ENCODE measurements at places on chromosomes 11 and 22.

DNA sequence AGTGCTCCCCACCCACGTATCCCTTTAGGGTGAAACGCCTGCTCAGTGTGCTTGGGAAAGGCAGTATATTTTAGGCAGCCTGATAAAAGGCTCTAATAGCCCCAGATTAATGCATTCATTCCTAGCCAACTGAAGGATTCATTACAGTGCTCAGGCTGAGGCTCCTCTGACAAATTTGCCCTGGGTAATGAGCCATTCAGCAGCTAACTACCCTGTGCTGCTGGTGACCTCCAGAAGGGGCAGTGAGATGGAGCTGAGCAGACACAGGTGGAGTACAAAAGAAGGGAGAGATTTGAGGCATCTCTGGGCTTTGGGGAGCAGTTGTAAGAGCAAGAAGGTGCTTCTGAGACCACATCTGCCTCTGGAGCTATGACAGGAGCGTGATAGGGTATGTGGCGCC is 817.0 kb downstream of the NTM start:
- no peak for DNase-seq

- no peak for DNase-seq
These were observed 462.4 kb downstream of the RAB38 start for GRCh38 chr11:87712802-87713202.

GRCh38 chr11:122559734-122560382 is 95.7 kb upstream of the UBASH3B start:
- no peak for DNase-seq

GRCh38 chr11:122186439-122187080 is 70.5 kb upstream of the BLID start:
- DNase-seq, result no peak

GRCh38 chr22:47173535-47174021 is 411.1 kb downstream of the TBC1D22A start:
- no peak for DNase-seq

- DNase-seq, result no peak
These were observed 10.0 kb upstream of the BACE1-AS start for GRCh38 chr11:117281159-117281558.

DNA sequence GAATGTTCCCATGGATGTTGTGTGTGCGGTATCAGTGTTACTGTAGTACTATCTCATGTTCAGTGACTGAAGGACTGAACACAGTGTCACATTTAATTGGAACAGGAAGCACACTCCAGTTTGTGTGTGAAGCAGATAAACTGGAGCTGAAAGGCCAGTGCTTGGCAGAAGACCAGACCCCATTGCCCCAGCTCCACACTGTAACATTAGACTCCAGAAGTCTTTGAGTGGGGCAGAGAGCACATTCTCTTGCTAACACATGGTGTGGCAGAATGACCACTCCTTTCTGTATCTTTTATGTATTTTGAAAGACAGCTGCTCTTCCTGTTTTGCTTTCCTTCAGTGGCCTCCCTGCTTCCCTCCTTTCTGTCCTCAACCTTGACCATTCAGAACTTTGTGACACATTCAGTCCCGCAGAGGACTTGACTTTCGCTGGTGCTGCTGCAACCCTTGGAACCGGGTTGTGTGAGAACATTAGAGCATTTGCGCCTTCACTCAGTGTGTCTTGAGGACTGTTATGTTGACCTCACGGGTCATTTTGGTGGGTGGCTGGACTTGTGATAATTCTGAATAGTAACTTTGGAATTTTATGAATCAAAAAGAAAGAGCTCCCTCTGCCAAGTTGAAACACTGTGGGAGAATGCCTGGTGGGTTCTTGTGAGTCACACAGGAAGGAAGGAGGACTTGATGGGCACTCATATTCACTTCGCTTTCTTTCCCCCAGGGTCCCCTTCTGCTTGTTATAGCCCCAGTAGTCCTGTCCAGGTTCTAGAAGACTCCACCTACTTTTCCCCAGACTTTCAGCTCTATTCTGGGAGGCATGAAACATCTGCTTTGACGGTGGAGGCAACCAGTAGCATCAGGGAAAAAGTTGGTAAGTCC is 26.4 kb downstream of the AMOTL1 start:
- peak; percentile 14 for DNase-seq

DNA sequence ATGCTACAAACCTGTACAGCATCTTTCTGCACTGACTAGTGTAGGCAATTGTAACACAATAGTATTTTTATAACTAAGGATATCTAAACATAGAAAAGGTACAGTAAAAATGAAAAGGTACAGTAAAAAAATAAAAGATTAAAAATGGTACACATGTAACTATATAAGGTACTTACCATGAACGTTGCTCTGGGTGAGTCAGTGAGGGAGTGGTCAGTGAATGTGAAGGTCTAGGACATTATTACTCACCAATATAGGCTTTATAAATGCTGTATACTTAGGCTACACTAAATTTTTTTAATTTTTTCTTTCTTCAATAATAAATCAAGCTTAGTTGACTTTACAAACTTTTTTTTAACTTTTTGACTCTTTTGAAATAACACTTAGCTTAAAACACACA is 59.9 kb downstream of the EIF3M start:
- no peak for DNase-seq

DNA sequence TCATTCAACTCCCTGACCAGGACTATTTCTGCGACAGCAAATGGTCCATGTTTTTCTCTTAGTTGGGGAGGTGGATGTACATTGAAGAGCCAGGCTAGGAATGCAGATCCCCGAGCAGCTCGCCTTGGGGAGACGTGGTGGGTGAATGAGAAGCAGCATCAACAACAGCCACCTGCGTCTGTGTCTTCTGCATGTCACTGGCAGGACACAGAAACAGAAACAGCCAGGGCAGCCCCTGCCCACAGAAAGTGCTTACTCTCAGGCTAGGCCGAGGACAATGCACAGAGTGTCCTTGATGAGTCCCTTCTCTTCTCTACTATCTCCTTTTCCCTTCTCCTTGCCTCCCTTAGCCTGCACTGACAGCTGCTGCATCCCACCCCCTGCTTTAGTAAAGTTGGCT is 541.9 kb upstream of the CADM1 start:
- no peak for DNase-seq

DNA sequence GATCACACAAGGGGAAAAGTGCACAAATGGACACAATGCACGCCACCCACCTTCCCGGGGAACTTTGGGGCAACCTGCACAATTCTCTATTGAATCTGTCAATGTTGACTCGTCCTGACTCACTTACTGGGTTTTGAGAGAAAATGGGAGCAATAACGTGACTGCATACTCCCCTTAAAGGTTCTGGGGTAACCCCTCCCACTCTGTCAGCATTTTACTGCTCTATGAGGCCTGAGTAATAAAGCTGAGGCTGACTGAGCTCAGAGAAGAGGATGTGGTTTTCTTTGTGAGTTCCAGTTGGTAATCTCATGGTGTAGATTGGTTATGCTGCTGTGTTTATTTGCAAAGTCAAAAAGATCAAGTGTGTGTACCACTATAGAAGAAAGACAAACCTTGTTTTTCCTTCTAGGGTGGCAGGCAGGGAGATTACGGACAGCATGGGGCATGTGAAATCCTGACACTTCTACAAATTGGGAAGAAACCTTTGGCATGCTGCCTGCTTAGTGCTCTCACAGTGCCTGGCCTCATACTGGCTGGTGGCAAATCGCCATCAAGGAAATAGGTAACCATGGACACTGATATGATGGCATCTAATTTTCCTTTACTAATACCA is 16.1 kb upstream of the APOA1 start:
- no peak for DNase-seq

- DNase-seq, result no peak
These were observed 21.8 kb downstream of the MCAM start for GRCh38 chr11:119295178-119295577.

GRCh38 chr11:63747011-63747410 is 21.6 kb downstream of the ZFTA start:
- DNase-seq, result no peak

GRCh38 chr11:57491371-57492061 is 24.0 kb downstream of the SLC43A1 start:
- no peak for DNase-seq

DNA sequence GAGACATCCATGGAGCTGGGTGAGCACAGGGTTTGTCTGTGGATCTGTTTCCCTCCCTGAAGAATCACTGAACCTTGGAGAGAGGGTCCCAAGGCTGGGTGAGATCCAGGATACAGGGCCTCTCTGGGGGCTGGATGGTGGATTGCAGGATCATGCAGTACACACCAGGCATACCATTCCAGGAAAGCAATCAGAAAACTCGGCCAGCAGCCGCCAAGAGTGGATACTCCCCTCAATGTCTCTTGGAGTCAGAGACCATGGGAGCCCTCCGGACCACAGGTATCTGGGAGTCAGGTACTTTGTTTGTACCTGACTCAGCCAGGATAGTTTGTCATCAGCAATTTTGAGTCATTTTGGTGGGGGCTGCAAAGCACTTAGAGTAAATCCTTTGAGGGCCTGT is 14.6 kb upstream of the SYT13 start:
- DNase-seq, result no peak

GRCh38 chr22:22351366-22351765 is 106.8 kb downstream of the VPREB1 start:
- DNase-seq, result no peak

DNA sequence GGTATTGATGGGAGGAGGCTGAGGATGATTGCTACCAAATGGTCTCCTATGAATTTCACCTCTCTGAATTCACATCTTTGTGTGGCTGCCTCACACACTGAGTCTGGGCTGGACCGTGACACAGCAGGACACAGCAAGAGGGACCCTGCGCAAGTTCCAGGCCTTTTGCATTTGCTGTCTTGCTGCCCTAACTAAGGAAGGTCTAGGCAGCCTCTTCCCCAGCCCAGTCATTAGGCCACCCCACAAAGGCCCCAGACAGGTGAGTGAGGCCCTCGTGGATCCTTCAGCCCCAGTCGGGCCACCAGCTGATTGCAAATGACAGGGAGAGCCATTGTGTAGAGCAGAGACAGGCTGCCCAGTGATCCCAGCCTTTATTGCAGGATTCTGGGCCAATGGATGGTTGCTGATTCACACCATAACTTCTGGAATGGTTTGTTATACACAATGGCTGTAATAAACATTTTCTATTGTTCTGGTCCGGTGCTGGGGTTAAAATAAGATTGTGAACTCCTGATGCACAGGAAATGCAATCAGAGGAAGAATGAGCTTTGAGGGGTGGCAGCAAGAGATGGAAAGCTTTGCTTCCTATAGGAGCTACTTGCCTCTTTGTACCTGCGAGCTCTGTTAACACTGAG is 28.5 kb upstream of the CSNK2A3 start:
- no peak for DNase-seq

DNA sequence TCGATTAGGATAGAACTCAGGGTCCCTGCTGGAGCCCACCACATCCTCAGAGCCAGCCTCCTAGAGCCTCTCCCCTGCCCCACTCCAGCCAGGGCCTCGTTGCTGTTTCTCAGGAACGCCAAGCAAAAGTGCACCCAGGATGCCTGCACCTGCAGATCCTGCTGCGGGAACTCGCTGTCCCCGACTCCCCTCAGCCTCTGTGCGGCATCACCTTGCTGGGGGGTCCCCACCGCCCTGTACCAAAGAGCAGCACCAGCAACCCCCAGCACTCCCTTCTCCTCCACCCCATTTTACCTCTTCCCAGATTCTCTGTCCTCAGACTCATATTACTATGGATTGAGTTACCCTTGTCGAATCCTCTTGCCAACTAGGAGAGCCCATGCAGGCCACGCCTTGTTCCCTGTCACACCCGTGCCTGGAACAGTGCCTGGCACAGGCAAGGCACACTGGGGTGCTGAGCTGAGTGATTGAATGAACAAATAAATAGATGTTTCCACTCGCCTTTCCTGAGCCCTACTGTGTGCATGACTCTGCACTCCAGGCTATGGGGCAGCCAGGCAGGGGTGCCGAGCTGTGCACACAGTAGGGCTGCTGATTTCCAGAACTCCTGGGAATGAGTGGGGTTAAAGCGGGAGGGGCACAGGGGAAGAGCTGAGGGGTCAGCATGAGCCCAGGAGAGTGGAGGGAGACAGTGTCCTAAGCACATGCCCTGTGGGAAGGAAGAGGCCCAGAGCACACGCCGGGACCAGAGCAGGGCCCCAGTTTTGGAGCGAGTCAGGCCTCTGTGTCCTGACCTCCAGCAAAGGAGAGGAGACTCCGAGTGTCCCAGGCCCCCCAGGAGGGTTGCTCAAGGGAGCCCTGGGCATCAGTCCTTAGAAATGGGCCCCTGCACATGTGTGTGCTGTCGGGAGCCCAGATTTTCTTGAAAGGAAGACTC is 44.3 kb downstream of the LINC01488 start:
- DNase-seq, result no peak

DNA sequence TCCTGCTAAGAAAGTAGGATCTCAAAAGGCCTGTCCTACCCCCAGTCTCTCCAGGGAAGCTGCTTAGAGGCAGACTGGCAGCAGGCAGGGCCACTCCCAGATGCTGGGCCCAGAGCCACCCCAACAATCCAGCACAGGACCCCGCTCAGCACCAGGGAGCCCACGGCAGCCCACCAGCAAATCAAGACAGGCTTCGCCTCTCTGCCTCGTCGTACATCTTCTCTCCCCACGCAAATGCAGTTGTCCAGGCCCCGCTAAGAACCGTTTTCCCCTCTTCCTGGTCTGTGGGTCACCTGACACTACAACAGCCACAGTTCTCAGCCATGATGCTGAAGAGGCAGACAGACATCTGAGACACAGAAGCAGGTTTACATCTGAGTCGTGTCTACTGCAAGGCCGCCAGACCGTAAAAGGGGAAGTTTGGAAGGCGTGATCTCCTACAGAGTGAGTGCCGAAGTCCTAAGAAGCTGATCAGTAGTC is 51.1 kb downstream of the IGSF9B start:
- DNase-seq, result no peak

DNA sequence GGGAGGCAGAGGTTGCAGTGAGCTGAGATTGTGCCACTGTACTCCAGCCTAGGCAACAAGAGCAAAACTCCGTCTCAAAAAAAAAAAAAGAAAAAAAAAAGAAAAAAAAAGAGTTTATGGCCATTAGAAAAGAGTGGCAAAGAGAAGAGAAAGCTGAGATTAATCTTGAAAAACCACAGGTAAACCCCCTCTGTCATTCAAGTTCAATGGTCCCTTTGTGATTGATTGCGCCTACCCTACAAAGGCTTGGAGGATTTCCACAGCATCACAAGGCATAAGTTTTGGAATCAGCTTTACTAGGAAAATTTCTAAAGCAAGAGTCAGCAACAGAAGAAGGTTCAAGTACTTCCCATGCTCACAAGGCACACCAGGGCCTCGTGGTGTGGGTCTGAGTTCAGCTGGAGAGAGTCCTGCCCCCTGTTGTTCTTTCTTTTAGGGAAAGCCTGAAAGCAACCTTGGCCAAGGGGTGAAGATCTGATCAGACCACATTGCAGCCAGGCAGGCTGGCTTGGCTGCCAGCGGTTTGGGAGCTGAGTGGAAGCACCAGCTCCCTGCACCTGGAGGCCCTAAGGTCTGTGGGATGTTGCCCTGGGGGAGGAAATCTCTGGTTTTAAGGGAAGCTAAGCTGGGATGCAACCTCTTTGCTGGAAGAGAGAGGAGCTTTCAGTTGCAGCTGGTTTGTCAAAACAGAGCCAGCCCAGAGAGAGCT is 41.8 kb downstream of the SLN start:
- no peak for DNase-seq

- no peak for DNase-seq
These were observed 21.1 kb downstream of the LRRC10B start for GRCh38 chr11:61529537-61530225.
